Lung (tissue), 17 donors: ENCODE measurements at places on chromosomes 1 and 21. TPM values are rescaled to one million over a fixed set of nuclear protein-coding genes. Genes with fewer than 3 reads are reported as not detected.

KRTCAP2 gene
- total RNA-seq: 162 TPM

GRCh38 chr1:97593192-97593591 is 327.6 kb downstream of the DPYD start:
- DNase-seq: no peak

DNA sequence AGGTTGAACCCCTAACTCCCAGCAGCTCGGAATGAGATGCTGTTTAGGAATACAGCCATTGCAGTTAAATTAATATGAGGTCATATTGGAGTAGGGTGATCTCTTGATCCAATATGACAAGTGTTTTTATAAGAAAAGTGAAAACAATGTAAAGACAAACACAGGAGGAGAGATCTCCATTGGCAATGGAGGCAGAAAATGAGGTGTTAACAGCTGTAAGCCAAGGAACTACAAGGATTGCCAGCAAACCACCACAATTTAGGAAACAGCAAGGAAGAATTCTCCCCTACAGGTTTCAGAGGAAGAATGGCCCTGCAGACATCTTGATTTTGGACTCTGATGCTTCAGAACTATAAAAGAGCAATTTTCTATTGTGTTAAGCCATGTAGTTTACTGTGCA is 774.3 kb downstream of the MRPL39 start:
- DNase-seq: peak; percentile 57

PRELP gene
- total RNA-seq: 18.9 TPM

NR1I3 gene
- total RNA-seq: not detected

DNA sequence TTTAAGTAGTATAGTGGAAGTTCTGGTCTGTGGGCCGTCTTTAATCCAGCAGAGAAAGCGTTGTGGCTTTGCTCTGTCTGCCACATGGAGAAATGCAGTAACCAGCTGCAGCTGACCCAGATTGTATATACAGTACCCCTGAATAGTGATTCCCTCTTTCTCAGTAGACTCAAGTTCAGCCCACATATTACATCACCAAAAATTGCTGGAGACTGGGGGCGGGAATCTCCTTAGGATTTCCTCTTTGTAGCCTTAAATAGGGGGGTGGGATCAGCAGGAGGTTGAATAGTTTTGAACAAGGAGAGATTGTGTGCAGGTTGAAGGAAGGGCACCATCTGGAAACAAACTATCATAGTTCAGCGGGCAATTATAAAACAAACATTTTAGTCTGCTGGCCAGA is at the start of gene ANGPTL1:
Gene ANGPTL1, minus strand, starts transcription at position 134 of the 400 bp plus-strand sequence. CDS start 5,301 bp downstream, outside the sequence.
- peak; percentile 72 for DNase-seq

CADM3 gene
- 3.7 TPM for total RNA-seq

PGLYRP3 gene
- not detected for total RNA-seq

DNA sequence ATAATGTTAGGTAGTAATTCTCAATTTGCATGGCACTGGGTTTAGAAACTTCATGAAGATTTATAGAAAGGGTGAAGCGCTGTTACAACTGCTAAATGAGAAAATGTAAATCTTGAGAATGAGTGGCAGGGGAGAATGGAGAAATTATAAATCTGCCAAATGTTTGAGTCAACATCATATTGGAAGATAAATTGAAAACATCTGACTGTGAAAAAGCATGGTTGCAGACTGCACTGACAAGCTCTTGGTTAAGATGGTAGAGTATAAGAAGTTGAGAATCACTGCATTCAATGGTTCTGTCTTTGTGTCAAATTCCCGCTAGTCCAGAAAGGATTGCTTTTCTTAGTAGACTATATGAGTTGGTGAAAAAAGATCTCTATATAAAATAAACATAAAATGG is 113.3 kb upstream of the DUSP10 start:
- DNase-seq: no peak

DNA sequence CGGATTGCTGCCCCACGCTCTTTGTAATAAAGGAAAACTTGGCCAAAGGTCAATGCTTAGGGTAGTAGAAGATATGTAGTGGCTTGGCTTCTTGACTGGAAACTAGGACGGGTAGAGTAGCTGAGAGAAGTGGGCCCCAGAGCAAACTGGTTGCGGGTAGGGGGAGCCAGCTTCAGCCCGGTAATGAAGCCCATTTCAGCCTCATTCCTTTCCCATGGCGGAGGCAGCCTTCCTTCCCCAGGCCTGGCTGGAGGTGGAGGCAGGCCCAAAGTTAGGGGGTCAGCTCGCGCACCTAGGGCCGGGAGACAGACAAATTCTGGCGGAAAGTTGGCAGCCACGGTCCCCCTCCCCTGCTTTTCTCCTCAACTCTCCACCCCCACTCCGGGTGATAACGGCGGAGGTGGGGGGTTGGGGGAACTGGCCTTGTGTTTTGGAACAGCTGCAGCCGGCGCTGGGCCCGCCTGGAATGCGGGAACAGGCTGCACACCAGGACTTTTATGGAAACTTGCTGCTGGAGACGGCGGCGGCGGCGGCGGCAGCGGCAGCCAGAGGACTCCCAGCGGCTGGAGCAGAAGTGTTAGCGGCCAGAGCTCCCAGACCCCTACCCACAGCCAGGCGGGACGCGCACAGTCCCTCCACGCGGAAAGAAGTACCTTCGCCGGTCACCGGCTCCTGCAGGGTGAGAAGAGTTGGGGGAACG is at the start of gene NEXN:
Gene NEXN, plus strand, starts transcription at position 544 of the 700 bp plus-strand sequence. CDS start 27,483 bp downstream, outside the sequence.
- peak; percentile 92 for DNase-seq

CACNA1S gene
- 0.20 TPM for total RNA-seq

DNA sequence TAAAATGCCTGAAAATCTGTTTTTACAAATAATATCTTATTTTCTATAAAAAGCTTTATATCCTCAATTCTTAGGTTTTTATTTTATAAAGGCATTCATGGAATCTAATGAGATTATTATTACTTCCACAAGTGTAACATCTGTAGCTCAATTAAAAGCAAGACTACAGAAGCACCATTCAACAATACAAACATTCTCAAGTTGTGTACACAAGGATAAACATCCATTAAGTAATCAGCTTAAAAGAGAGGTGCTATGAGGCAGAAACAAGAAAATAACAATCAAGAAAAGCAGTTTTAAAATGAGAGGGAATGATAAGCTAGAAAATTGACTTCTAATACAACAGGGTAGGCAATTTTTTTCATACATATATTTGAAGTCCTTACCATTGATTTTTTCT is 326.1 kb downstream of the MRPL39 start:
- no peak for DNase-seq
